ENCODE measurements at places on chromosomes 16 and 17.

DNA sequence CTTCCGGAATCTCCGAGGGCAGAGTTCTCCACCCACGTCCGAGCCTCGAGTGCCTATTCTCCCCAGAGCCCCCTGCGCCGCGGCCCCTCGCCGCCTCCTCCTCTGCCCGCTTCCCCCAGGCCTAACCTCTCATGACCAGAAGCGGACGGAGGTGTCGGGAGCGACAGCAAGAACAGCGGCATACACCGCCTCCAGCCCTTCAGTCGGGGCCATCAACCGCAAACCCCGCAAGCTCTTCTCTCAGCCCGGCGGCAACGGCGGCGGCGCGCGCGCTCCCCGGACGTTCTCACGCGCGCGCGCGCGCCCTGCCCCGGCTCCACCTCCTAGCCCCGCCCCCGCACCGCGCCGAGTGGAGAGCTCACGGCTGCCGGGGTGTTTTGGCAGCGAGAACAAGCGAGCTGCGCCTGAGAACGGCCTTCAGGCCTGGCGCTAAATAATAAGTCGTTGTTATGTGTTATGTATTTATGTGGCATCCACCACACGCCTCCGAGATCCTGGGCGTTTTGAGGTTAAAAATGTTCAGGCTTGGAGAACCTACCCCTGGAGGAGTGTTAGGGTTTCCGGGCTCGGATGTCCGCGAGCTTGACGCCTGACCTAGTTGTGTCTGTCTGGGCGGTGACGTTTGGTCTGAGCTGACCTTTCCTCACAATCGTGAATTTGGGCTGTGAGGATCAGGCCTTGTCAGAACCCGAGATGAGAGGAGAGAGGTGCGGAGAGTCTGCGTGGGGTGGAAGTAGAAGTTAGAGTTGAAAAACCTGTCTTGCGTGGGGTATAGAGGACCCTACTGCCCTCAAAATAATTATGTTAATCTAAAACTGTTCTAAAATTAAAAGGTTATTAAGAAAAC lies at the start of gene RNFT1:
Gene RNFT1 (minus strand): TSS at position 259 of the 847 bp plus-strand sequence. CDS start 77 bp downstream, at position 182.
- peak; percentile 93 for DNase-seq

DNA sequence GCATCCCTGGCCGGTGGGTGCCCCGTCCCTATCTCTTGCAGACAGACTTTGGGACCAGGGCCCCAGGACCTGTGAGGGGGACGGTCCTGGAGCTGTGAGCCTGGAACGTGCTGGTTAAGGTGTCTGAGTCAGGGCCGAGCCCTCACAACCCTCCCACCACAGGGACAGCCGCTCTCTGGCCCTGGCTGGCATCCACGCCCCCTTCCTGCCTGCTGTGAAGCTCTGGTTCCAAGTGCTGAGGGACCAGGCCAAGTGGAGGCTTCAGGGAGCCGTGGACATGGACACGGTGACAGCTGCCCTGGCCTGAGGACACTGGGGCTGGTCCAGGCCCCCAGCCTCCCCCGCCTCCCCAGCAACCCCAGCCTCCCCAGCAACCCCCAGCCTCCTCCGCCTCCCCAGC lies 6.6 kb downstream of the TSR3 start:
- no peak for DNase-seq

DNA sequence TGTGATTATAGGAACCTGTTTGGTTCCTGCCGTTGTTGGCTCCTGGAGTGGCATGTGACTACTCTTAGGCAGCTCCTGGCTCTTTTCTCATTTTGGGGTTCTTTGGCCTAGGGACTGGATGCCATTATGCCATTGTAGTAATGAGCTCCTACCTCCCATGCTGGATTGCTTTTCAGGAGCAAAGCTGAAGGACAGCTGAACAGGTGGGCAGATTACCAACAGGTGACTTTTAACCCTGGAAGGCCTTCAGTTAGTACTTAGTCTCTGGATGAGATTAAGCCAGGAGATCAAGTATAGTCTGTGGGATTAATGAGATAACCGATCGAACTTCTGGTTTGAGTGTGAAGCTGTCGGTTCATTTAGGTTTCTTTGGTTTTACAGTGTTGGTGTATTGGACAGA lies 25.2 kb downstream of the WIPF2 start:
- no peak for DNase-seq

- DNase-seq = peak; percentile 68
Observed at GRCh38 chr17:45413498-45413923, 19.2 kb downstream of the ARHGAP27 start.

DNA sequence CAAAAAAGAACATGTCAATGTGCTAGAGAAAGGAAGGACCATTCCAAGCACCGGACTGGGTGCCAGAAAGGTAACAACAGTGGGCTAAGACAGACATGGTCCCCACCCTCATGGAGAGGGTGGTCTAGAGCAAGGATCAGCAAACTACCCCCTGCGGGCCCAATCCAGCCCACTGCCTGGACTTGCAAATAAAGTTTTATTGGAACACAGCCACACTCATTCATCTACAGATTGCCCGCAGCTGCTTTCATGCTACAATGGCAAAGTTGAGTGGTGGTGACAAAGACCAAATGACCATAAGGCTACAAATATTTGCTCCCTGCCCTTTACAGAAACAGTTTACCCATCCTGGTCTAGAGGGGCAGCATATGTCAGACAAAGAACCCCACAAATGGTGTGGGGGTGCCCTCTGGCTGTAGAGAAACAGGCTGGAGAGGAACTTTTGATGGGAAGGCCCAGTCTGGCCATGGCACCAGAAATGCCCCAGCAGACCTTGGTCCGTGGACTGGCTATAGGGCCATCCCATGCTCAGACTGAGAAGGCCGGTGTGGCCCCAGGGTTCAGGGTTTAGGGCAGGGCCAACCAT lies 15.2 kb downstream of the CDH5 start:
- no peak for DNase-seq

- DNase-seq = no peak
Observed at GRCh38 chr16:85152414-85153030, 40.2 kb upstream of the CIBAR2 start.

DNA sequence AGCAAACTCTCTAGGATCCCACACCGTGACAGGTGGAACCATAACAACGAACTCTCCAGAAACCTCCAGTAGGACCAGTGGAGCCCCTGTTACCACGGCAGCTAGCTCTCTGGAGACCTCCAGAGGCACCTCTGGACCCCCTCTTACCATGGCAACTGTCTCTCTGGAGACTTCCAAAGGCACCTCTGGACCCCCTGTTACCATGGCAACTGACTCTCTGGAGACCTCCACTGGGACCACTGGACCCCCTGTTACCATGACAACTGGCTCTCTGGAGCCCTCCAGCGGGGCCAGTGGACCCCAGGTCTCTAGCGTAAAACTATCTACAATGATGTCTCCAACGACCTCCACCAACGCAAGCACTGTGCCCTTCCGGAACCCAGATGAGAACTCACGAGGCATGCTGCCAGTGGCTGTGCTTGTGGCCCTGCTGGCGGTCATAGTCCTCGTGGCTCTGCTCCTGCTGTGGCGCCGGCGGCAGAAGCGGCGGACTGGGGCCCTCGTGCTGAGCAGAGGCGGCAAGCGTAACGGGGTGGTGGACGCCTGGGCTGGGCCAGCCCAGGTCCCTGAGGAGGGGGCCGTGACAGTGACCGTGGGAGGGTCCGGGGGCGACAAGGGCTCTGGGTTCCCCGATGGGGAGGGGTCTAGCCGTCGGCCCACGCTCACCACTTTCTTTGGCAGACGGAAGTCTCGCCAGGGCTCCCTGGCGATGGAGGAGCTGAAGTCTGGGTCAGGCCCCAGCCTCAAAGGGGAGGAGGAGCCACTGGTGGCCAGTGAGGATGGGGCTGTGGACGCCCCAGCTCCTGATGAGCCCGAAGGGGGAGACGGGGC lies 1.3 kb downstream of the SPN start:
- peak; percentile 56 for DNase-seq

- DNase-seq = no peak
Observed at GRCh38 chr17:18323007-18323406, 7.9 kb downstream of the SMCR8 start.

DNA sequence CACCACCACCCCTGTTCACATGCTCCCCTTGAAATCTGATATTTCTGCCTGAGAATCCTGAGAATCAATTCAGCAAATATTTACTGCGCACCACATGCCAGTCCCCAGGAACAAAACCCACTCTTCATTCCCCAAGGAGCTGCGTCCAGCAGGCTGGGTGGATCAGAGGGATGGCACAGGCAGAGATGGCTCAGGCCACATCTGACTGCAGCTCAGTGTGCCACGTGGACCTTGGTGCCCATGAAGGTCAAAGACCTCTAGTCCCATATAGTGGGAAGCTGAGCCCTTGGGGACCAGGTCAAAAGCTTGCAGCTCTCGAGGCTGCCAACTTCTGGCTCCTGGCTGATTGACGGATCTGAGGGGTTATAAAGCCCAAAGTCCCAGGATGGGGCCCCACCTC lies 31.8 kb downstream of the CD300LF start:
- no peak for DNase-seq
